ENCODE measurements at places on chromosomes 1 and 21. TPM values are rescaled to one million over a fixed set of nuclear protein-coding genes. Genes with fewer than 3 reads are reported as not detected.

UBE2U gene
- total RNA-seq: not detected

ASPM gene
- total RNA-seq: 0.33 TPM

SPAG17 gene
- total RNA-seq: 0.82 TPM

TMPRSS2 gene
- not detected for total RNA-seq

HTR6 gene
- total RNA-seq: not detected

EFNA3 gene
- 1.7 TPM for total RNA-seq

RPAP2 gene
- total RNA-seq: 9.2 TPM

C8B gene
- not detected for total RNA-seq

ZNF648 gene
- not detected for total RNA-seq

OR2L2 gene
- total RNA-seq: 0.19 TPM

MROH7 gene
- total RNA-seq: 2.2 TPM

CNKSR1 gene
- not detected for total RNA-seq

PEAR1 gene
- 5.9 TPM for total RNA-seq

CELA3A gene
- not detected for total RNA-seq

TMEM54 gene
- 14.7 TPM for total RNA-seq

IVL gene
- total RNA-seq: not detected

PDZK1 gene
- total RNA-seq: not detected

SMPDL3B gene
- total RNA-seq: not detected

EVA1C gene
- 20.1 TPM for total RNA-seq

FMO5 gene
- total RNA-seq: 5.1 TPM

ARHGEF16 gene
- total RNA-seq: 19.6 TPM

PODN gene
- 115 TPM for total RNA-seq

PGBD2 gene
- 4.8 TPM for total RNA-seq

RAB29 gene
- 25.4 TPM for total RNA-seq

FCRL3 gene
- 1.9 TPM for total RNA-seq

BEST4 gene
- total RNA-seq: 0.75 TPM

SLC16A4 gene
- total RNA-seq: 3.1 TPM

CD1E gene
- total RNA-seq: 2.4 TPM

TRIM67 gene
- total RNA-seq: 0.17 TPM

HSD11B1 gene
- 22.7 TPM for total RNA-seq

ATAD3C gene
- 0.19 TPM for total RNA-seq

CASZ1 gene
- 2.0 TPM for total RNA-seq

HRNR gene
- total RNA-seq: not detected

TLCD4 gene
- 26.9 TPM for total RNA-seq

GCSAML gene
- total RNA-seq: 1.1 TPM

OR2T11 gene
- total RNA-seq: not detected

LCE1D gene
- not detected for total RNA-seq

UTS2 gene
- total RNA-seq: 0.34 TPM

IFNLR1 gene
- 0.22 TPM for total RNA-seq

IGSF5 gene
- not detected for total RNA-seq

ACOT11 gene
- total RNA-seq: 6.6 TPM

NECTIN4 gene
- total RNA-seq: not detected
